Calu3 (cell line): ENCODE measurements at places on chromosomes 12 and 14.

- no peak for DNase-seq
Observed at GRCh38 chr12:132806857-132807256, 21.8 kb downstream of the GOLGA3 start.

GRCh38 chr14:22303589-22304195 is 285.3 kb downstream of the DAD1 start:
- DNase-seq = no peak

DNA sequence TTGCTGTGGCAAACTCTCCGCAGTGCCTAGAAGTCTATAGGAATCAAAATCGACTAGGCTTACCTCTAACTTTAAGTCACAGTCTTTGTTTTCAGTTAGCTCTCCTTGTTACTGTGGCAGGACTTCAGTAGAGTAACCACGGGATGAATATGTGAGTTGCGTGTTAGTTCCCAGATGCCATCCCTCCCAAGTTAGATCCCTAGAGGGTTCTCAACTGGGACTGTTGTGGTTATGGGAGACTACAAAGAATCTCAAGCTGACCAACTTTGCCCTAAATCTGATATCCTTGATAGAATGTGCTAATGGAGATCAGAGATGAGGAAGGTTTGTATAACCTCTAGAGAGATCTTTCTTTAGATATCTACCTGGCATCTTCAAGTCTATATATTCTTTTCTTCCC is 208.1 kb downstream of the AKAP6 start:
- DNase-seq = no peak

DNA sequence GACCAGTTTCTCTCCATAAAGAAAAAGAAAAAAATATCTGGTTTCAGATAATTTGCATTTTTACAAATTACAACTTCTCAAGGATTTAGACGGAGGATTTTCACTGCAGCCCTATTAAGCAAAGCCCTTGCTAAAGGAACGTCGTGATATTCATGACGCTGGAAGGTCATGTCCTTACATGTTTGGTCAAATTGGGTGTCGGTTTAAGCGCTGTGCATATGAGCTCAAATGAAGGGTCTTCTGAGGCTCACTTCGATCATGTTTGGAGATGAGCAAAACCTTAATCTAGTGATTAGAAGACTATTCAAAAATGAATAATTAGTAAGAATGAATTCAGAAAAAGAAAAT is 67.3 kb upstream of the USP15 start:
- no peak for DNase-seq

DNA sequence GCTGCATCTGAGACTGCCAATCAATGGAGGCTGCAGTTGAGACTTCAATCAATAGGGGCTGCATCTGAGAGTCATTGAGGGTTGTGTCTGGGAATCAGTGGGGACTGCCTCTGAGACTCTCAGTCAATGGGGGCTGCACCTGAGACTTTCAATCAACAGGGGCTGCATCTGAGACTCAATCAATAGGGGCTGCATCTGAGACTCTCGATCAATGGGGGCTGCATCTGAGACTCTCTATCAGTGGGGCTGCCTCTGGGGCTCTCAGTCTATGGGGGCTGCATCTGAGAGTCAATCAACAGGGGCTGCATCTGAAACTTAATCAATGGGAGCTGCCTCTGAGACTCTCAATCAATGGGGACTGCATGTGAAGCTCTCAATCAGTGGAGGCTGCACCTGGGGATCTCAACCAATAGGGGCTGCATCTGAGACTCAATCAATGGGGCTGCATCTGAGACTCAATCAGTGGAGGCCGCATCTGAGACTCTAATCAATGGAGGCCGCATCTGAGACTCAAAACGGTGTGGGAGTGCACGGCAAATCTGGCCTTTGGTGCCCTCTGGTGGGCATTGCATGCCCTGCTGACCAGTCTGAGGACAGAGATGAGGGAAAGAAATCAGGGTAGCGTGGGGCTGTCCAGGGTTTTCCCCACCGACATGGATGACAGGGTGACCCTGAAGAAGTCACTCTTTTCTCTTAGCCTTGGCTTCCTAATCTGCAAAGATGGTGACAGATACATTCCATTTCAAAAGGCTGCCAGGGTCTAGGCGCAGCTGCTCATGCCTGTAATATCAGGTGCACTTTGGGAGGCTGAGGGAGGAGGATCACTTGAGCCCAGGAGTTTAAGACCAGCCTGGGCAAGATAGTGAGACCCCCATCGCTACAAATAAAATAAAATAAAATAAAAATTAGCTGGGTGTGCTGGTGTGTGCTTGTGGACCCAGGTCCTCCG is 41.3 kb upstream of the EIF5 start:
- peak; percentile 88 for DNase-seq

DNA sequence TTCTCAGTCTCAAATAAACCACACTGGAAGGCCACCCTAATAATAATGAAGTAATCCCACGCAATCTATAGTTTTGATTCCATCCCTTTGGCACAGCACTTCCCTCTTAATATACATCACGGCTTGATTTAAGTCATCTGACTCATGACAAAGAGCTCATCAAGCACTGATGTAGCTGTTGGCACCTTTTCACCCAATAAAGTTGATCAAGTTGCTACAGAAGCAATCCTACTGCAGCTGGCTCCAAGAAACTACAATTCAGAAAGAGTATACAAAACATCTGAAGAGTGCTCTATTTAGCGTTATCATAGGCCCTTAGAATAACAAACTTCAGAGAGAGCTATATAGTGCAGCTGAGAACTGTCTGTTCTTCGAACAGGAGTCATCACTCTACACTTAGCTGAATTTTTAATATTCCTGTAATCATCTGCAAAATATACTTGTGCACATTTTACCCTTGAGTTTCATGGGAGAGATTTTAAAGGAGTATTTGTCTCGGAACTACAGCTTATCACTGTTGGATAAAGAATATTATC is 94.9 kb downstream of the OSBPL8 start:
- DNase-seq = no peak

DNA sequence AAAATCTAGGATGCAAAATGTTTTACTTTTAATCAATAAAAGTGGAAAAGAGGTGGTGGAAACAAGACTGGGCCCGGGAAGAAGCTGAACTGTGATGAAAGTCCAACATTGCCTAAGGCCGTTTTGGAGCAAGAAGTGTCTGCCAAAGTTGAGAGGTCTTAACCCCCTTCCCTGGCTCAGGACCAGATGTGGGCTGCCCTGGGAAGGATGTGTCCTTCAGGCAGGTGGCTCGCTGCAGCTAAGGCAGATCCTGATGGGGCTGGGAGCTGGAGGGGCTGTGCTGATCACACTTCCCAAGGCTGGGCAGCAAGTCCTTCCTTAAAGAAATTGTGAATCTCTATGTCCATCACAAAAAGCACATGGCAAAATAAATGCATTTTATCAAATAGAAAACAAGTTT is 581.6 kb downstream of the GALC start:
- no peak for DNase-seq

DNA sequence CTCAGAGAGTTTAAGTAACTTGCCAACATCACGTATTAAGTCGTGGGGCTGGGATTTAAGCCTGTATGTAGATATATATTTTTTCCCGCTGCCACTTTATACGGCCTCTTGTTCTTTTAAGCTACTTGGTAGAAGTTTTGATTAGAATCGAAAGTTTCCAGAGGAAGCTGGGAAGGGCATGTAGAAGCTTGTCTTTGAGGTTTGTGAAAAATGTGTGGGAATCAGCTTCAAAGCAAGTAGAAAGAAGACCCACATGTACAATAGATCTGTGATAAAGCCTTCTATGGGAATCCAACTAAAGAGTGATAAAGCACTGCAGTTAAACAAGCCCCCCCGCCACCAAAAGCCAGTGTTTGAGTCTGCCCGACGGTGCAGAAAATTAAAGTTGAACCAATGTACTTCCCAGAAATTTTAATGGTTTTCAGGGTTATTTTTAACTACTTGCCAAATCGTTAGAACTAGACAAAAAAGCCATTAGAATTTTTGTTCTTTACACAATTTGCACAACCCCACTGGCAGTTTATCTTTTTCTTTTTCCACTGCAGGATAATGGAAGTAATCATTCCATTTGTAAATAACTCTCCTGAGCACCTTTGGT is 25.5 kb downstream of the SERPINA11 start:
- no peak for DNase-seq

DNA sequence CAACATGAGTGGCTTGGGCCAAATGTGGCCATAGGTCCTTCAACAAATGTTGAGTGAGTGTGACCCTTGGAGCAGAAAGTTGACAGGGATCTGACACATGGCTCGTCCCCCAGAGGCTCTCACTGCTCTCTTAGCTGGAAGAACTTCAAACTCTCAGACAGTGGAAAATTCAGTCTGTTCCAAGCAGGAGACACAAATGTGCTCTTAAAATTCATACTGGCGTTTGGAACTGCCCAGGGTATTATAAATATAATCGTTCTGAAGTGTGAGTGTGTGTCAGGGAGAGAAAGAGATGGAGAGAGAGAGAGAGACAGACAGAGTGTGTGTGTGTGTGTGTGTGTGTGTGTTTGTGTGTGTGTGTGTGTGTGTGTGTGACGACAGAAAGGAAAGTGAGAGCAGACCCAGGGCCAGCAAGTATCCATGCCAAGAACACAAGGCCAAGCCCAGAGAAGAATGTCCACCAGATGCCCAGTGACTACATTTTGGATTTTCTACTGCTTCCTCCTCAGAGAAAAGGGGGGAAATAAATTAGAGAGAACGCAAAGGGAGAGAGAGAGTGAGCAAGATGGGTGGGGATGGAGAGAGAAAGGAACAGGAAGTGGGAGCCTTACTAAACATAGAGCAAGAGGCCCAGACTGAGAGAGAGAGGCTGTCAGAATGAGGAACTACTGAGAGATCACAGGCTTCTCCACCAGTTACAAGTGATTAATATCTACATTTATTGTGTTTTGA is 193.6 kb upstream of the NUDT4 start:
- no peak for DNase-seq

- DNase-seq = peak; percentile 57
Observed at GRCh38 chr14:52950410-52950897, 396 bp downstream of the FERMT2 start.

DNA sequence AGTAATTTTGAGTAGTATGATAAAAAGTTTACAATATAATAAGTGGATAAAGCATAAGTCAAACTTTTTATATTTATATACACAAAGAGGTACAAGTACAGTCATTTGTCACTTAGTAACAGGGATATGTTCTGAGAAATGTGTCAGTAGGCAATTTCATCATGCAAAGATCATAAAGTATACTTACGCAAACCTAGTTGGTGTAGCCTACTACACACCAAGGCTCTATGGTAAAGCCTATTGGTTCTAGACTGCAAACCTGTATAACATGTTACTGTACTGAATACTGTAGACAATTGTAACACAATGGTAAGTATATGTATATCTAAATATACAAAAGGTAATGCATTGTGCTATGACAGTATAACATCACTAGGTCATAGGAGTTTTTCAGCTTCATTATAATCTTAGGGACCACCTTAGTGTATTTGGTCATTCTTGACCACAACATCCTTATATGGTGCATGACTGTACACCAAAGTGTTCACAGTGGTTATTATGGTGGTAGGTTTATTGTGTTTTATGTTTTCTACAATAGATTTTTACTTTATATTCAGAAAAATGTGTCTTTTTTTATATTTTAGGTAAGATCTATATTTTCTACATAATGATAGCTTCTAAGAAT is 14.9 kb upstream of the SCFD1 start:
- no peak for DNase-seq

DNA sequence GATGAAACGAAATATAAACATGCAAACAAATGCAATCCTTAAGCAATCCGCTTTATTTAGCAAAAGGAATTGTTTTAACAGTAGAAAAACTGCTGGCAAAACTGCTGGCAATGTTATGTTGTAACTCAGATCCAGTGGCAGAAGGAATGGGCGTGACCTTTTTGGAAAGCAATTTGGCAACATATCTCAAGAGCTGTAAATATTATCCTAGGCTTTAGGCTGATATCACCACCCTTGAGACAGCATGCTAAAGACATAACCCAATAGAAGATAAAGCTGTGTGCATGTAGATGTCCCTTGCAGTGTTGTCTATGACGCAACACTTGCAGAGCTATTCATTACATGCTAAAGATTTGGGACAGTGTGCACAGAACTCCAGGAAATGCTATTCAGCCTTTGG is 138.5 kb downstream of the DICER1 start:
- no peak for DNase-seq

DNA sequence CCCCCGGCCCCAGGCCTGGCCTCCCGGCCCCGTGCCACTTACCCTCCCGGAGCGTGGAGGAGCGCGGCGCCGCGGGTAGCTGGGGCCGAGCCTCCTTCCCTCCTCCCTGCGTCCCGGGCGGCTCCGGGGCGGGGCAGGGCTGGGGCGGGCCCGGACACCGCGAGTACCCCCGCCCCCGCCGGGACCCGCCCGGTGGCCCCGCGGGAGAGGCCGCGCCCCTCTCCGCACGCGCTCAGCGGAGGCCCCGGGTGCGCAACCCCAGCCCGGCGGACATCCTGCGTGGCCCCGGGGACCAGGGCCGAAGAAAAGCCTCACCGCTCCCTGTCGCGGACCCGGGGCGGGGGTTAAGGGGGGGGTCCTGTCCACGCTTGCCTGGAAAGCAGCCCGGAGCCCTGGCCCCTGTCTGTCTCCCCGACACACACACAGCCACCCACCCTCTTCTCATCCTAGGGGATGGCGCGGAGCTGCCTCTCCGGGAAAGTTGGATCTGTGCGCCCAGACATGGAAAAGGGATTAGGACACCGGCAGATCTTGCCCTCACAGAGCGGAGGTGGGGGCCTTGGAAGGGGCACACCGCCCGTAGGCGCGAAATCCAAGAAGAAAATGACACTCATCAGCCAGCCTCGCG is at the start of gene SYNE3:
SYNE3 (minus strand) TSS at position 97 of the 628 bp plus-strand sequence. CDS start 40,829 bp downstream, outside the sequence.
- DNase-seq = peak; percentile 44
